ENCODE measurements at places on chromosomes 1 and 21.

- no peak for DNase-seq
Observed at GRCh38 chr1:107450899-107451664, 310.2 kb downstream of the NTNG1 start.

DNA sequence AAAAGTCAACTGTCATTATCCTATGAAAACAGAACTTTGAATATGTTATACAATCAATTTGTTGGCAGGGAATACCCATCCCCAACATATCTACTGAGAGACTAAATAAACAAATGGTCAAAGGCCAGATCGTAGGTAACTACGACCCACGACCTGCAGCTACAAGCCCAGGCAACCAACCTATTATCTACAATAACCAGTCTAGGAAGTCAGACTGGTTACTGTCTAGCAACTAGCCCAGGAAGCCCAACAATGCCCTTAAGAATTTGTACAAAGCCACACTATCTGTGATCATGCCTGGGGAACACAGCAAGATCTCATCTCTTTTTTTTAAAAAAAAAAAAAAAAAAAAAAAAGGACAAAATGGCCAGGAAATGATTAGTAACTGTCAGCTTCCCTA, 58.7 kb downstream of the SMYD3 start:
- DNase-seq = no peak

- no peak for DNase-seq
Observed at GRCh38 chr1:159339536-159339935, 37.4 kb downstream of the FCER1A start.

DNA sequence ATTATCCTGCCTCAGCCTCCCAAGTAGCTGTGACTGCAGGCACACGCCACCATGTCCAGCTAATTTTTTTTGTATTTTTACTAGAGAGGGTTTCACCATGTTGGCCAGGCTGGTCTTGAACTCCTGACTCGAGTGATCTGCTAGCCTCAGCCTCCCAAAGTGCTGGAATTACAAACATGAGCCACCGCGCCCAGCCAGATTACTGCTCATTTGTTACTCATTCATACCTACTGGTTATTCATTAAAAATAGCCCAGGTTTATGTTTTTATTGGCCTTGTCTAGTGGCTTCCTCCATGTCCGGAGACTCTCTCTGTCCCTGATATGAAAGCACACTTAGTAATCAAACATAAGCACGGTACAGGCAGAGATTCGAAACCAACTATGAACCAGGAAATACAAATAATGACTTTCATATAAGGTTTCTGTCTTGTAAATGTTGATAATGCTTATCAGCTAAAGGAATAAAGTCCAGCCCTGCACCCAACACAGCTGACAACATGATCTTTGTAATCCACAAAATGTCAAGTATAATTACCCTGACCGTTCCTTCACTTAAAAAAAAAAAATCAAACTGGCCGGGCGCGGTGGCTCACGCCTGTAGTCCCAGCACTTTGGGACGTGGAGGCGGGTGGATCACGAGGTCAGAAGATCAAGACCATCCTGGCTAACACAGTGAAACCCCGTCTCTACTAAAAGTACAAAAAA, 50.4 kb upstream of the CXADR start:
- no peak for DNase-seq

GRCh38 chr1:31745946-31746670, 18.0 kb downstream of the ADGRB2 start:
- no peak for DNase-seq

DNA sequence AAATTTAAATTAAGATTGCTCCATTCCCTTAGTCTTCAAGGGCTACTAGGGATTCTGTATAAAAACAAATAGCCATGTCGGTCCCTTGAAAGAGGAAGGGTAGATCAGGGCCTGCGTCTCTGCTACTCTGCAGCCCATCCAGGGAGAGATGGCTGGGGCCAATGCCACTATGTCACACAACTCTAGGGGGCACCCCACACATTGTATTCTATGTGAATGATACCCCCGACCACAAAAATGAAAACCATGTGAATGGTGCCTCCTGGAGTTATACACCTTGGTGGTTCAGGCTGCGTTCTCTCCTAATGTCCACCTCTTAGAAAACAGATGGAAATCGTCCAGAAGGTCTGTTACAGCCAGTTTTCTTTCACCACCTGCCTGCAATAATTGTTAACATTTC, 18.0 kb downstream of the PIK3C2B start:
- DNase-seq = no peak

DNA sequence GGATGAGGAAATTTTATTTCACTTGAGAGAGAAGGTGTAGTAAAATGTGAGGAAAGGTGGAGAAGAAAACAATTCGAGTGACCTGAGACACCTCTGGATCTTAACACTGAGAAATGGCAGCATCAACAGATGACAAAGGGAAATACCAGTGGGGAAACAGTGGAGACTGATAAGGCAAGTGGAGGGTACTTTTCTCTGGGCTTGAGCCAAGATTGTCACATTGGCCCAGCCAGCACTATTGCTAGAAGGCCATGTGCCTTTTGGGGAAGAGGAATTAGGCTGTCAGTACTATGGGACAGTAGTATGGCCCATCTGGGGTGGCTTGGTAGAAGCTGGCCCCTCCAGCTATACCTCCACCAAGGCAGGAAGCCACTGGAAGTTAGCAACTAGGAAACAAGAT, 8.4 kb downstream of the SYPL2 start:
- DNase-seq = no peak

- DNase-seq = no peak
Observed at GRCh38 chr1:192171123-192171522, 12.9 kb downstream of the RGS18 start.

GRCh38 chr1:35554266-35555211, 2.7 kb downstream of the KIAA0319L start:
- no peak for DNase-seq

DNA sequence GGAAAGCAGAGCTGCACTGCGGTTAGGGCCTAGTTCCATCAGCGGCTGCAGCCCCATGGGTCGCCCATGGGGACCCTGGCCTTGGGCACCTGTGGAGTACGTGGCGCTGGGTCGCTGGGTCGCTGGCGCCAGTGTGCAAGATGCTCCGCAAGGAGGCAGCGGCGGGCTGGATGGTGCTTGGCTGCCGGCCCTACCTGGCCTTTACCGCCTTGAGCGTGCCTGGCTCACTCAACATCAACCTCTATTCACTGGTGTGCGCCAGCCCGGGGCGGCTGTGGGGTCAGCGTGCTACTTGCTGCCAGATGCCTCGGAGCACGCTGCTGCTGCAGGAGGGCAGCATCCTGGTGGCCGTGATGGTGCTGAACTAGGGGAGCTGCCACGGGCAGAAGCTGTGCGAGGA, 85.1 kb upstream of the RHOU start:
- no peak for DNase-seq

DNA sequence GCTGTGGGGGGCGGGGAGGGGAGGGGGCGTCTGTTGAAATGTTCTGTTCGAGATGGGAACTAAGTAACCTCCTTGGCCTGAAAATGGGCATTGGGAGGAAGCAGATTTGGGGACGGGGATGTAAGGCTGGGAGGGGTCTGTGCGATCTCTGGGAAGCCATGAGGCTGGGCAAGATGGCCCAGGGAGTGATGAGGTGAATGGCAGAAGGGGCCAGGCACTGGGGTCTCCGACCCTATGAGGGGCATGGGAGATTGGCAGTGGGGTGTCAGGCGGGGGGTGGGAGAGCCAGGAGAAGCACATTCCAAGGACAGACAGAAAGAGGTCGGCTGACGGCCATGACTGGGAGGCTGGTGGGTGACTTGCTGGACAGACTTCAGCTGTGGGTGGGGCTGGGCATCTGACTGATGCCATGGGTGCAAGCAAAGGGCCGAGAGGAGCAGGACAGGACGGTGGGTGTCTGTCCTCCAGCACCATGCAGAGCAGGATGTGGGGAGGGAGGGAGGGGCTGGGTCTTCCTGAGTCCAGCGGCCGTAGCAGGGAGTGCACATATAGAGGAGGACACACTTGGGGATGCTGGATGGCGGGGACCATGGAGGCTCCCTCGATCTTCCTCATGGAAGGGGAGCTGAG, 30.0 kb upstream of the COL18A1 start:
- DNase-seq = no peak

- DNase-seq = no peak
Observed at GRCh38 chr1:182877842-182878241, 38.7 kb downstream of the DHX9 start.

DNA sequence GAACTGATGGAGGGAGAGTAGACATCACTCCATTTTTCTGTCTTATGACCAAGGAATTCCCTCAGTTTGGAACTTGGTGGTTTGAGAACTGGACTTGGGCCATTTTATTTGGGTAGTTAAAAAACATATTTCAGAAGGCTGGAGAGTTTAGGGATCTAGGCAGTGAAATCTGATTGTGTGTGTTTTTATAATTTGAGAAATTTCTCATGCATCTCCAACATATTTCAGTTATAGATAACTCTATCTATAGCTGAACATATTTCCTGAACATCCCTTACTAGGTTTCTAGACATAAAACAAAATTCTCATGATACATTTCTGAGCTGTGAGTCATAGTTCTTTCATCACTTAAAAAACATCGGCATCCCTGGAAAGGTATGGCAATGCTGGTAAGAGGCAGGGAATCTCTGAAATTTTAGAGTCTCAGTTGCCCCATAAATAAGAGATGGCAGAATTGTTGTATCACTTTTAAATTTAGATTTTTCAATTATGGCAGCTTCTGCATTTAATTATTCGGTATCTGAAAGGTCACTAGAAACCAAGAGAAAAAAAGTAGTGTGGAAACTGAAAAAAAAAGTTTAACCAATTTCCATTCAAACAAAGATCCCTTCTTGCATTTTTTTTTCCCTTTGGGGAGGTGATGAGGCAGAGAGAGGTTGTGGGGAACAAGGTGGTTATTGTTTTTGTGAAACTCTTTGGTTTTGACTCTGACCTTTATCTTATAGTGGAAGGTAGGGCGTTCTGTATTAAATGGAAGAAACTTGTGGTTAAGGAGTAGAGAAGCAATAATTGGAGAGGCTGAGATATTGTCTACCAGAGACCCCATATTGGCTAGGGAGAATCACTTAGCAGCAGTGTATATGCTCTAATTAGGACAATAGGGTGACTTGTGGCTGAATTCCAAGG, 102.9 kb downstream of the FASLG start:
- peak; percentile 54 for DNase-seq

- DNase-seq = no peak
Observed at GRCh38 chr1:160544647-160545046, 21.6 kb upstream of the SLAMF6 start.

DNA sequence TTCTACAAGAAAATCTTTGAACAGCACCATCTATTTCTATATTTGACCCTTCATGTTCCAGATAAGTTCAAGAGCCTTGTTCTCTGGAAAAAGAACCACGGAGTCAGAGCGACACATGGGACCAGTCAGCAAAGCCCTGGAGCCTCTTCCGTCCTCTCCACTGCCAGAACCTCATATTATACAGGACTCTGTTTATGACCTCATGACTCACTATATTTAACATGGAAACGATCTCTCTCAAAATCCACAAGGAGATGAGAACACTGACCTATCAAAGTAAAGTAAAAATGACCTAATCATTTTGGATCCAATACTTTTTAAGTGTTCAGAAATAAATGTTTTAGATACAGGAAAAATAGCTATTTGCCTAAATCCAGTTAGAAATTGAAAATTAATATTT, 124.6 kb upstream of the KRTAP19-8 start:
- DNase-seq = peak; percentile 37

- no peak for DNase-seq
Observed at GRCh38 chr1:58227604-58228003, 318.9 kb downstream of the OMA1 start.

GRCh38 chr1:180291004-180291403, 60.9 kb downstream of the LHX4 start:
- no peak for DNase-seq

GRCh38 chr1:42961312-42962091, 2.8 kb upstream of the SLC2A1 start:
- no peak for DNase-seq

- peak; percentile 19 for DNase-seq
Observed at GRCh38 chr21:25862596-25862995, 127.8 kb downstream of the GABPA start.

GRCh38 chr1:207578796-207579435, 66.0 kb upstream of the CR1L start:
- no peak for DNase-seq

GRCh38 chr1:205706601-205707502, 26.5 kb upstream of the SLC45A3 start:
- no peak for DNase-seq

GRCh38 chr1:183566026-183566425, 24.2 kb downstream of the NCF2 start:
- no peak for DNase-seq

- no peak for DNase-seq
Observed at GRCh38 chr1:40385437-40386358, 12.2 kb downstream of the SMAP2 start.

DNA sequence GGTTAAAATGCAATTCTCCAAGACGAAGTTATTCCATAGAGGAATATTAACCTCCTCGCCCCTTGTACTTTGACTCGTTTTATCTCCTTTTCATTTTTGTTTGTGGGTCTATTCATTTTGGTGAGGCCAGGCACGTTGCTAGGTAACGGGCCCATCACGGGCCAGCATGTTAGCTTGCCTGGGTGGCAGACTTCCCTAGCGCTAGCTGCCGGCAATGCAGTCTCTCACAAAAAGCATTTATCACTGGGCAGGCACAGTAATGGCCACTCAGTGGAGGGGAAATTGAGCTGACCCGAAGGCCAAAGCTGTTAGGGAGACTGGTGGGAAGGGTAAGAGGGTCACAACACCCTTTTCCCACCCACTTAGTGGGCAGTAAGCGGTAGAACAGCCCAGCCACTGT, 234.4 kb upstream of the FOXD3 start:
- DNase-seq = no peak

GRCh38 chr1:10911490-10912166, 100.8 kb upstream of the TARDBP start:
- no peak for DNase-seq

- no peak for DNase-seq
Observed at GRCh38 chr21:31665397-31665796, 5.9 kb downstream of the SOD1 start.

DNA sequence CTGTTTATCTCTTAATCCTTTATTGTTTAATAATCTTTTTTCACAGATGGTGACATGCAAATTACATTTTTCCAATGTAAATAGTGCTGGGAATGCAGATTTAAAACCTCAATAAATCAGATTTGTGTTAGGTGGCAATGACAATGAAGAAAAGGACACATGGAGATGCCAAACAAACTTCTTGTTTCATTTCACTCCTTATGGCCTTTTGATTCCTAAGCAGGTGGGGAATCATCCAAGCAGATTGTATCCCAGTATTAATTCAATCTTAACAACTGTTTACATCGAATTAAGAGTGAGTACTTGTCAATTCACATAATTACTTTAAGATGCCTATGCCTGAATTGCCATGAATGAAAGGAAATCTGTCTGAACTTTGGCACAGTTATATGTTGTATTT, 98.9 kb upstream of the RGS18 start:
- no peak for DNase-seq

- no peak for DNase-seq
Observed at GRCh38 chr1:3285106-3285740, 169.2 kb upstream of the ARHGEF16 start.

GRCh38 chr1:101203820-101204540, 32.8 kb upstream of the S1PR1 start:
- DNase-seq = peak; percentile 18

- no peak for DNase-seq
Observed at GRCh38 chr1:186214791-186215190, 160.3 kb downstream of the TPR start.

Data from astrocyte of the cerebellum (primary cell).